Mesenteric fat pad (tissue), 1 donor: ENCODE measurements at places on chromosomes 1 and 21. TPM values are rescaled to one million over a fixed set of nuclear protein-coding genes. Genes with fewer than 3 reads are reported as not detected.

GRCh38 chr1:119682141-119682540, 29.6 kb upstream of the PHGDH start:
- no peak for DNase-seq

GRCh38 chr1:104946558-104947210, 1197.0 kb downstream of the AMY1C start:
- no peak for DNase-seq

Gene FLG
- not detected for total RNA-seq

Gene DIPK1A
- 25.9 TPM for total RNA-seq

Gene UTP25
- 7.3 TPM for total RNA-seq

Gene GNG5
- 84.8 TPM for total RNA-seq

Gene C1orf141
- total RNA-seq, result not detected

Gene PKLR
- not detected for total RNA-seq
